ENCODE measurements at places on chromosomes 4 and X.

- DNase-seq, result no peak
These were observed 555 bp upstream of the PGM2 start for GRCh38 chr4:37825968-37826294.

GRCh38 chrX:74431797-74432196 lies 10.5 kb downstream of the SLC16A2 start:
- no peak for DNase-seq

GRCh38 chr4:113742643-113743042 lies 18.9 kb downstream of the CAMK2D start:
- DNase-seq, result no peak

- no peak for DNase-seq
These were observed 16.7 kb downstream of the IRF2 start for GRCh38 chr4:184457535-184458249.
